Naive B cell (primary cell): ENCODE measurements at places on chromosomes 5 and 9. TPM values are rescaled to one million over a fixed set of nuclear protein-coding genes. Genes with fewer than 3 reads are reported as not detected.

- DNase-seq: no peak
- H3K4me1 ChIP-seq: peaks cover 2% of the 10 kb centered on the region
- H3K36me3 ChIP-seq: no peaks in the 10 kb centered on the region
- no peak overlapping the region for H3K4me3 ChIP-seq
- no peaks in the 10 kb centered on the region for H3K27me3 ChIP-seq
Observed at GRCh38 chr5:143014017-143014651, 244.0 kb downstream of the ARHGAP26 start.

- no peak overlapping the region for H3K27ac ChIP-seq
- no peaks in the 10 kb centered on the region for H3K36me3 ChIP-seq
- H3K4me1 ChIP-seq: no peaks in the 10 kb centered on the region
- DNase-seq: no peak
- no peak overlapping the region for H3K4me3 ChIP-seq
Observed at GRCh38 chr9:82490019-82490499, 501.5 kb downstream of the SPATA31D1 start.

- no peak for DNase-seq
- H3K36me3 ChIP-seq: no peaks in the 10 kb centered on the region
- H3K4me3 ChIP-seq: no peak overlapping the region
Observed at GRCh38 chr5:164020116-164020515, 514.7 kb downstream of the MAT2B start.

DNA sequence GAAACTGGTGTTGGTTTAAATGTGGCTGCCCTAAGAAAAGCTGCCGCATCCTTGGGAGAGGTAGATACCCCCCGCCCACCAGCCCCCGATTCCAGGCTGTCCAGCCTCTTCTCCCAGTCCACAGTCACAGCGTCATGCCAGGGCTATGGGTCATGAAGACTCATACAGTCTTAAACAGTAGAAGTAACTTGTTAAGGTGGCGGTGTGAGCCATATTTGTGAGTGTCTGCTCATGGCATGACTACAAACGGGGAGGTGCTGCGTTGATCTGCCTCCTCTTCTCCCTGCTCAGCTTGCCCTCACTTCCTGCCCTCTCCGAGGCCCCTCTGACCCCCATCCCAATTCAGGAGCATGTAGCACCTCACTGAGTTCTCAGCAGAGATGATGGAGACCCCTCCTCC lies 20.8 kb downstream of the FGD3 start:
- no peaks in the 10 kb centered on the region for H3K36me3 ChIP-seq
- no peaks in the 10 kb centered on the region for H3K27me3 ChIP-seq
- H3K4me3 ChIP-seq: peak overlapping the region; percentile 93

- DNase-seq: no peak
- H3K4me1 ChIP-seq: peaks cover 27% of the 10 kb centered on the region
- peaks cover 10% of the 10 kb centered on the region for H3K27me3 ChIP-seq
- no peak overlapping the region for H3K27ac ChIP-seq
Observed at GRCh38 chr5:139694556-139695177, 46.5 kb downstream of the CXXC5 start.

KIAA0825 gene
- polyA plus RNA-seq: 3.0 TPM
